SK-N-MC (cell line): ENCODE measurements at places on chromosomes 16 and 17.

DNA sequence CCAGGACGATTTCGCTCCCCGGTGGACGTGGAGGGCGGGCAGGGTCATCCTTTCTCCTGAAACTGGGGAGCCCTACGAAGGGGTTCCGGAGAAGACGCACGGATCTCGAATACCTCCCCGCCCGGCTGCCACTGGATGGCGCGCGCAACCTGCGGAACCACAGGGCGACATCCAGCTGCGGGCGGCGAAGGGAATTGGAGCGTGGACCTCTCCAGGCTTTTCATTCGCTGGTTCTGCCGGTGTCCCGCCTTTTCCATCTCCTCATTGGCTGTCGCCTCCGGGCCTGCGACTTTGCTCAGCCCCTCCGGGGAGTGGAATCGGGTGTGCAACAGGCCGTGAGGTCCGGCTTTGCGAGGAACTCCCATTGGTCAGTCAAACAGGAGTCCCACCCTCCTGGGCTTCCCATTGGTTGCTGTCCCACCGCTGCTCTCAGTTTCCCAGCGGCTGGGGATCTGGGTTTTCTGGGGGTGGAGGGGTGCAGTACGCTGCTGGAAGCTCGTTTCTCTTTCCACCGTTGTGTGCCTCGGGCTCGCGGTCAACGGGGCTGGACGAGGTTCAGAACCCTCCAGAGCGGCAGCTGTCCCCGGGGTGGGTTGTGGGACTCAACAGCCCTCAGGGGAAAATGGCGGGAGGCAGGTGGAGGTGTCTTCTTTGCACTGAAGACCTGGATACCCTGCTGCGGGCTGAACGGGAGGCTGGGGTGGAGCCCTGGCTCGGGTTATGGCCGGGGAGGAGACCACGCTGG is 14.5 kb downstream of the OR1D5 start:
- DNase-seq, result peak; percentile 14

- DNase-seq, result no peak
Observed at GRCh38 chr16:58280846-58281301, 14.0 kb downstream of the PRSS54 start.

DNA sequence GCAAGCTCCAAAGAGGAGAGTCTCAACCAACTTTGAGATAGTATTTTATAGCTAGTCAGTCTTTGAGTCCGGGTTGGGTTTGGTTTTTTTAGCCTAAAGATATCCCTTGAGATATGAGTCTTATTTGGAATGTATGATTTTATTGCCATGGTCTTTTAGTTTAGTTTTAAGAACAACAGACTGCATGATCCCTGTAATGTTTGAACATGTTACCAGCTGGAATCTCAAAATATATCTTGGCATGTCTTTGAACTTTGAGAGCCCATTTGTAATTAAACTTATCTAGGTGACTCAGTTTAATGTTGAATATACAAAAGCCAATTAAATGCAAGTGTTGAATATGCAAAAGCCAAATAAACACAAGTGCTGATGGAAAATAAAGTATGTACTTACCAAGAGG is 100.6 kb downstream of the TANGO6 start:
- DNase-seq, result no peak

DNA sequence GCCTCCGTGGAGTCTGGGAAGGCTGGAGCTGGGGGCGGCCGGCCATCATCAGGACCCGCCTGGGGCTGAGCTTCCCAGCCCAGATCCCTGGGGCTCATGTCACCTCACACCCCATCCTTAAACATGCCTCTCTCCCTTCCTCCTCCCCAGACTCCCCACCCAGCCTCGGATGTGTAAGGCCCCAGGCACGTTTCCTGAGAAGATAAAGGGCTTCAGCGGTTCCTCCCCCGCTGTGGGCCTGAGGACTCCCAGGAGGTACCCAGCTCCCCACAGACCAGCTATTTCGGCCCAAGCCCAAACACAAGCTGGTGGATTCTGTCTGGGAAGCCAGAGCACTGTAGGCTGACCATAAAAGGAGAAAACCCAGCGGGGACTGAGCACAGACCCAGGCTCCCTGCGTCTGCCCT is 49.2 kb downstream of the MYH11 start:
- DNase-seq, result no peak

DNA sequence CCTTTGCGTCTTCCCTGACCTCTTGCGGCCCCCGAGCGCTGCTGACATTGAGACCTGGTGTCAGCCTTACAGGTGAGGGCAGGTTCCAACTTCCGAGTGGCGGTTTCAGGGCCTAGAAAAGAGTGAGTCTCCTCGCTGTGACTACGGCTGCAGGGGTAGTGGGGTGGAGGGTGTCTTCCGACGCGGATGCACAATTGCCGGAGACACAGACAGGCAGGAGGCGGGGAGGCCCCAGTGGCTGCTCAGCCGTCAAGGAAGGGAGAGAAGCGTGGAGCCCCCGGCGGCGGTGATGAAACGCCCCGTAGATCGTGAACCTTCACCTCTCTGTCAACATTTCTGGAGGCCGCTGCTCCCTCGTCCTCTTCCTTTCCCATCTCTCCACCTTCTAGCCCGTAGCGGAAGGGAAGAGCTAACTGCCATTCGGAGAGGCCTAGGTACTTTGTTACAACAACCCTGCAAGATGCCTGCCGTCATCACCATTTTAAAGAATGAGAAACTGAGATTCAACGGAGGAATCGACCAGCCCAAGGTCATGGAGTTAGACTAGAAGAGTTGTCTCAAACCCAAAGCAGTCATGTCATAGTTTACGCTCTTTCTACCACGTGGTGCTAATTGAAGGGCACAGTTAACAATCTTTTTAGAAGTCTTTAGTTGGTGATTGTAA is 485 bp downstream of the DNAJA3 start:
- DNase-seq, result no peak

DNA sequence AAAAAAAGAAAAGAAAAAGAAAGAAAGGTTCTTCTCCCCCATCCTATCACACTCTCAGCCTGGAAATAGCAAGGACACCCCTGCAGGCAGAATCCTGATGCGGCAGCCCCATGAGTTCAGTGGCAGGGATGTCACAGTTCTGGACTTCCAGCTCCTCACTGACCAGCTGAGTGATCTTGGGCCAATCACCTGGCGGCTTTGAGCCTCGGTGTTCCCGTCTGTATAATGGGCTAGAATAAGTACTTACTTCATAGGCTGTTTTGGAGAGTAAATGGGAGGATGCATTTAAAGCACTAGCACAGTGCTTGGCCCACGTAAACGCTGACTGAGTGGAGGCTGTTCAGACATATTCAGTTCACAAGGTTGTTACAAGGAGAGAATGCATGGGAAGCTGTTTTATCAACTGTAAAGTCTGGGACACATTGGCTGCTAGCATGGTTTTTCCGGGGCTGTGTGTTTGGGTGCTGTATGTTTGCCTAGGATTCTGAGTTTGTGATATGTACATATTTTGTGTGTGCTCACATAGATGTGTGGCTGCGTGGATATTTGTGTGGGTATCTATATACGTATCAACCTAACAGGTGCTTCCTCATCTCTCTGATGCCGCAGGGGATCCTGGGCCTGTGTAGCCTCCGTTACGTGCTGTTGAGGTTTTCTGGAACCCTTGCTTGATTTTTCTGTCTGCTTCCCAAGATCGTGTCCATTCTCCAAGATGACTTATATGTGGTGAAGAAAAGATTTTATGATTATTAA is 3.4 kb downstream of the BHLHA9 start:
- DNase-seq, result no peak

- no peak for DNase-seq
Observed at GRCh38 chr17:17204635-17205231, 1.4 kb downstream of the PLD6 start.

GRCh38 chr17:40576113-40576740 is 11.0 kb upstream of the CCR7 start:
- no peak for DNase-seq

- DNase-seq, result no peak
Observed at GRCh38 chr17:75808905-75809621, 24.5 kb downstream of the UNK start.

- no peak for DNase-seq
Observed at GRCh38 chr17:76925441-76925891, 57.3 kb downstream of the MGAT5B start.

GRCh38 chr17:62064791-62065563 is at the start of gene MED13:
TSS of gene MED13 (minus strand) at chr17:62065278. CDS start at chr17:62065205, 73 bp downstream.
- DNase-seq, result no peak

DNA sequence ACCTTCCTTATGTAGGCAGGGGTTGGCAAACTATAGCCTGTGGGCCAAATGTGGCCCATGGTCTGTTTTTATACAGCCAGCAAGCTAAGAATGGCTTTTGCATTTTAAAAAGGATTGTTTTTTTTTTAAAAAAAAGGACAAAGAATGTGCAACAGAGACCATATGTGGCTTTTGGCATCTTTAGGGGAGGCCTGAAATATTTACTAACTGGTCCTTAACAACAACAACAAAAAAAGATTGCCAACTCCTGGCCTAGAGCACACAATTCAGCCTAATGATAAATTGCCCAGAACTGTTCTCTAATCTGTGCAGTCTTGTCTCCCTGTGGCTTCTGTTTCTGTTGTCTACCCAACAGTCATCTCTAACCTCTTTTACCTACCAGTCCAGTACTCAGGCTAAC is 67.1 kb downstream of the SSH2 start:
- no peak for DNase-seq

DNA sequence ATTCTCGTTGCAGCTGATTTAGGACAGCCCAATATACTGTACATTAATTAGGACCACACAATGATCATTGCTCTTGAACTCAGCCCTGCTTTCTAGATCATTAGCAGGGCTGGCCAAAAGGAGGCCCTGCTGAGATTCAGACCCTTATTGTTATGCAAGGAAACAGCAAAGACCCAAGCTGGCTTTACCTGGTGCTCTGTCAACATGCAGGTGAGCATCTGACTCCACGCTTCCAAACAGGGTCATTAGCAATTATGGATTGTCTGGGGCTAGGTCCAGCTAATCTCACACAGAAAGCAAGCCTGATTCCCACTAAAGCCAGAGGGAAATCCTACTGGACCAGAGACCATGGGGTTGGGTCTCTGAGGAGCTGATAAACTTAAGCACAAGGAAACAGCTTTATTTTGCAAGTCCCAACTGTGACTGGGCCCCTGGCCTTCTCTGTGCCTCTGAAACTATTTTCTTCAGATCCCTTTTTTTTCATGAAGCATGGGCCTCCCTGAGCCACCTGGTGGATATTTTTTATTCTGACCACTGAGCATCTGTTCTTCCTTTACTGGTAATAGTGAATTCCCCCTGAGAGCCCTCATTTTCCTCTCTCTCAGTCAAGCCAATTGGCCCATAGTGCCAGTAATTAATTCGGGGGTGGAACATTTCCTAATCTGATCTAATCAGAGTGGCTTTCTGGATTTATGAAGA is 236.1 kb downstream of the GRIN2A start:
- DNase-seq, result no peak

GRCh38 chr16:88561485-88562359 is 8.5 kb upstream of the ZC3H18 start:
- DNase-seq, result no peak

DNA sequence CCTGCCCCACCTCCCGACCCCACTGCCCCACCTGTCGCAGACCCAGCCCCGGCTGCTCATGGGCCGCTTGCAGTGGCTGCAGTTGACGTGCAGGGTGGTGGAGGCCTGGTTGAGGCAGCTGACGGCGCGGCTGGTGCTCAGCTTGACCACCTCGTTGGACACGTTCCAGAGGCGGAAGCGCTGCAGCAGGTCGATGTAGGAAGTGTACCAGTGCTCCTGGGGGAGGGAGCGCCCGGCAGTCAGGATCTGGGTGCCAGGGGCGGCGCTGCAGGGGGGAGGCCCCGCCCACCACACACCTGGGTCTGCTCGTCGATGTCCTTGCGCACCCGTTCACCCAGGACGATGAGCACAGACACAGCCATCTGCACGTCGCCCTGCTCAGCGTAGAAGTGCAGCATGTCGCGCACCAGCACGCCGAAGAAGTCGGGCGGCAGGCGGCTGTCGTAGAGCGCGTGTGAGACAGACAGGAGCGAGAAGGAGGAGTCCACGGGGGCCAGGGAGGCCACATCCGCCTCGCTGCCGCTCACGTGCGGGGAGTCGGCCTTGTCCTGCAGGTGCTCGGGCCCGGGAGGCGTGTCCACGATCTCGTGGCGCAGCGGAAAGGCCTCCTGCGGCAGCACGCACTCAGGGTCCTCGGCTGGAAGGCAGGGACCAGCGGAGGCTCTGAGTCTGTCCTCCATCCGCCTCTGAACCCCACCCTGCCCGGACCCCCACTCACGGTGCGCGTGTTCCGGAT is 995 bp upstream of the JMJD8 start:
- no peak for DNase-seq

- DNase-seq, result no peak
Observed at GRCh38 chr17:57197466-57198071, 58.8 kb upstream of the MSI2 start.

DNA sequence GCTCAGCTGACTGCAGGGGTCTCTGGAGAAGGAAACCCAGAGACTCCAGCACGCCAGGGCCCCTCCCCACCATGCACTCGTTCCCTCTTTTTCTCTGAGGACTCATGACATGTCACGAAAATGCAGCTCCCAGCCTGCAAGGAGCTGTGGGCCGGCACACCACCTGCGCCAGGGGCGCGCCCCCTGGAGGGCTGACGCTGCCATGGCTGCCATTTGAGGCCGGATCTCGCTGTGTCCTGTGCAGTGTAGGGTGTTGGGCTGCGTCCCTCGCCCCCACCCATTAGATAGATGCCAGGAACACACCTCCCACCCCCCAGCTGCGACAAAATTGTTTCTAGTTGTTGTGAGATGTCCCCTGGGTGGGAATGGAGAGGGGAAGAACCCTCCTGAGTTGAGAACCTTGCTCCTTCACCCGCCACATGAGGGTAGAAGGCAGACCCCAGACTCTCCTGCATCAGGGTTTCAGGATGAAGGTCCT is 8.2 kb downstream of the SYNGR2 start:
- no peak for DNase-seq

DNA sequence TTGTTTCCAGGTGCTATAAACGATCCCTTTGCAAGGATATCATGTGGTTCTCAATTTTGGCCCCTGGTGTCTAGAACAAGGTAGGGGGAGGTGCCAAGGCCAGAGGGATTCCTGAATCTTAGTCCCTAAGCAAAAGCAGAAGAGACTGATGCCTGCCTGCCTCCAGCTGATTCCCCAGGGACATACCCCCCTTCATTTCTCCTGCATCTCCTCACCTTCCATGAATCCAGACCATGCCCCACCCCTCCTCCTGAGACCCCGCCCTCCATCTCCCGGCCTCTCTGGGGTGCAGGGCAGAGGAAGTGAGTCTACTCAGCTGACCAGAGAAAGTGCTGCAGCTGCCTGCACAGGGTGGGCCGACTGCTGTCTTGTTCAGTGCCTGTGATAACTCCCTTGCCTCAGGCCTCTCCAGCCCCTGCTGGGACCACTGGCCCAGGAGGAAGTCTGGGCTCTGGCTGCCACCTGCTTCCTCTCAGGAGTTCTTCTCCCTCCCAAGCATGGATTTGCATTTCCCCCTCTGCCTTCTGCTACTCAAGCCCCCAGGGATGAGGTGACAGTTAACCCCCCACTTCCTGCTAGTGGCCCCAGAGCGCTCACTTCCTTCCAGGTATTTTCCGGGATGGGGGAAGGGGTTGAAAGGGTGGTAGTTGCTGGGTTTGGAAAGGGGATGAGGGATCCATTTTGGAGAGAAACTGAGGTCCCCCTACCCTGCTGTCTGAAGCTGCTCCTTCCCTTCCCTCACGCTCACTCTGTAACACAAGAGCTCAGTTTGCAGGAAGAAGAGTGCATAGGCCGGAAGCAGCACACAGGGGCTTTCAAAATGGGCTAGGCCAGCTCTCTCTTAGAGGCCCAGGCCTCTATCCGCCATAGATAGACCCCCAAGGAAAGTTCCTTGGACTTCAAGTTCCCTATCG is 10.5 kb upstream of the TSPOAP1 start:
- DNase-seq, result no peak

GRCh38 chr17:12472252-12473173 is 193.2 kb upstream of the MYOCD start:
- no peak for DNase-seq
